Neuronal stem cell (in vitro differentiated cells): ENCODE measurements at places on chromosomes 7 and 10.

DNA sequence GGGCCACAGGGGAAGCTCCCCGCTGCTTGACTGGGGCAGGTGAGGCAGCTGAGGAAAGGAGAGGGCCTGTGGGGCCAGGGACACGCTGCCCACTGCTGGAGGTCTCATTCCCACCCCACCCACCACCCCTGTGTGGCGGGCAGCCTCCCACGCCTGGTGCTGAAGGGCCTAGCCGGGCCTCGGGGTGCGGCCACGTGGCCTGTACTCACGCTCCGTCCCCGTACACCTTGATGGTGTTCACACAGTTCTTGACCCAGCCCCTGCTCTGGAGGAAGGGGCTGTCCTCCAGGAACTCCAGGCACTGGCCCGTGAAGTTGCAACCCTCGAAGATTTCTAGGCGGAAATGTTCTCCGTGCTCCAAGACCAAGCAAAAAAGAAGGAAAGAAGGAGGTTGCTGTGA lies 4.0 kb downstream of the CRYGN start:
- H3K27ac ChIP-seq: no peak overlapping the region
- H3K4me1 ChIP-seq: peaks cover 10% of the 10 kb centered on the region
- DNase-seq: no peak
- H3K27me3 ChIP-seq: peaks cover 8% of the 10 kb centered on the region

DNA sequence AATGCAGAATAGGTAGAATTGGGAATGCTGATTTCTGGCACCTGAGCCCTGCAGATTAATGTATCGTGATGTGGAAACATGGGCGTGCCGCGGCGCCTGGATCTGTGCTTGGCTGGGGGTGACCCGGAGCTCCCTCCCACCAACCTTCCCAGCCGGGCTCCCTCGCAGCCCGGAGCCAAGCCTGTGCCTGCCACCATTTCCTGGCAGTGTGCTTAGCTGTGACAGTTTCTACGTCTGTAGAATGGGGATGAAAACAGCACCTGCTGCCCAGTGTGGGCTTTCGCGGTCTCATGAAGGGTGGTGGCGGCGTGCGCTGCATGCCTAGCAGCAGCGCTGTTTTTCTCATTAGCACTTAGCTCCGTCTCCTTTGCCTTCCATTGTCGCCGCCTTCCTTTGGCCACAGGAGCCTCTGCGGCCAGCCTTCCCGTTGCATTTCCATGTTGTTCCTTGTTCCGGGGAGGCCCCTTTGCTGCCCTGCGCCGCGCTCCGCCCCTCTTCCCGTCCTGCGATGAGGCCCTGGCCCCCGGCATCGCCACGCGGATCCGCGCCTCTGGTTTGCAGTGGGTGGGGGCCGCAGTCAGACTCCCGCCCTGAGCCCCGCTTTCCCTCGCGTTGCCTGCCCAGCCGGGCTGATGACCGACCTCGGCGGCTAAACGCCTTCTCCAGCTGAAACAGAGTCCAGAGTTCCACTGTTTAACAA lies 84.2 kb downstream of the CUL1 start:
- H3K27me3 ChIP-seq: no peaks in the 10 kb centered on the region
- no peak overlapping the region for H3K4me3 ChIP-seq
- DNase-seq: no peak
- no peak overlapping the region for H3K27ac ChIP-seq
- no peaks in the 10 kb centered on the region for H3K4me1 ChIP-seq
- H3K36me3 ChIP-seq: peaks cover 94% of the 10 kb centered on the region

- H3K27me3 ChIP-seq: peaks cover 12% of the 10 kb centered on the region
- no peak for DNase-seq
- peaks cover 10% of the 10 kb centered on the region for H3K4me1 ChIP-seq
- H3K36me3 ChIP-seq: peaks cover 1% of the 10 kb centered on the region
- H3K27ac ChIP-seq: no peak overlapping the region
Observed at GRCh38 chr7:107999779-108000560, 3.0 kb downstream of the LAMB1 start.

DNA sequence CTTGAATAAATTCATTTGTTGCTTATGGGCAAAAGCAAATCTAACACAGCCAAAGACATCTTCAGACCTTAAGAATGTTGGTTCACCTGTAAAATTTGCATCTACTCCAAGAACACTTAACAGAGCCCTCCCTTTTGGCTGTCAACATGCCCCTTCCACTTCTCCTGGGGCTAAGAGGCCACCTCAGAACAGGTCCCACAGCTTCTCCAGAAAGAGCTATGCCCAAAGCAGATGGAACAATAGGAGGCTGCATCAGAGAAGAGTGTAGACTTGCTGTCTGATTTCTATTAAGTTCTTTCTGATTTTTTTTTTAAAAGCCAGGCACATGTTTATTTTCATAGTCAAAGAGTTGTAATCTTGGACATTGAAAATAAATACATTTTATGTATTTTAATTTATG lies 26.1 kb upstream of the TRIL start:
- H3K4me3 ChIP-seq: no peak overlapping the region
- H3K27me3 ChIP-seq: no peaks in the 10 kb centered on the region
- H3K27ac ChIP-seq: peak overlapping the region; percentile 55
- no peaks in the 10 kb centered on the region for H3K36me3 ChIP-seq
- no peak for DNase-seq
- peaks cover 14% of the 10 kb centered on the region for H3K4me1 ChIP-seq

DNA sequence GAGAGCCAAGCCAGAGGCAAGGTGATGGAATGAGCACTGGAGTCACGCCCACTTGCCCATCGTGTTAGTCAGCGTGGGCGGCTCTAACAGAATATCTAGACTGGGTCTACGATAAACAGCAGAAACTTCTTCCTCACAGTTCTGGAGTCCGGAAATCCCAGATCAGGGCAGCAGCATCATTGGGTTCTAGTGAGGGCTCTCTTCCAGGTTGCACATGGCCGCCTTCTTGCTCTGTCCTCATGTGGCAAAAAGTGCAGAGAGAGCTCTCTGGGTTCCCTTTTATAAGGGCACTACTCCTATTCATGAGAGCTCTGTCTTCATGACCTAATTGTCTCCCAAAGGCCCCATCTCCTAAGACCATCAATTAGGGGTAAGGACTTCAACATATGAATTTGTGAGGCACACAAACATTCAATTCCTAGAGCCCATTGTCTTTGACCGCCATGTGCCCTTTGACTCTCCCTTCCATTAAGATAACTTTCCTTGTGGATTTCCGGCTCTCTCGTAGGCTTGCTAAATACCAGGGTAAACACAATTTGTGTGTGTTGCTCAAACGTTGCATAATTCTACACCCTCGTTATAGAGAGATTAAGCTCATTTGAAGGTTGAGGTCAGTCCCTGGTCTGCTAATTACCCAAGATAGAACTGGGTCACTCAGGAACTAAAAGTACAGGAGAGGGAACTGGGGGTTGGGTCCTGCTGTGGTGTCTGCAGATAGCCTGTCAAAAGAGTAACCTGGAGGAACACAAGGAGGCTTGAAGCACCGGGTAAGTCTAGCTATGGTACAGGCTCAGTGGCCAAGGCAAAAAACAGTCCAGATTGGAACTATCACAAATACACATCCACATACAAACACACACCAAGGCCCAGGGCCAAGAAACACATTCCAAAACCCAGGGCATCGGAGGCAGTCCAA lies 28.7 kb upstream of the USP6NL start:
- no peaks in the 10 kb centered on the region for H3K36me3 ChIP-seq
- peak overlapping the region; percentile 10 for H3K27ac ChIP-seq
- H3K4me3 ChIP-seq: no peak overlapping the region

DNA sequence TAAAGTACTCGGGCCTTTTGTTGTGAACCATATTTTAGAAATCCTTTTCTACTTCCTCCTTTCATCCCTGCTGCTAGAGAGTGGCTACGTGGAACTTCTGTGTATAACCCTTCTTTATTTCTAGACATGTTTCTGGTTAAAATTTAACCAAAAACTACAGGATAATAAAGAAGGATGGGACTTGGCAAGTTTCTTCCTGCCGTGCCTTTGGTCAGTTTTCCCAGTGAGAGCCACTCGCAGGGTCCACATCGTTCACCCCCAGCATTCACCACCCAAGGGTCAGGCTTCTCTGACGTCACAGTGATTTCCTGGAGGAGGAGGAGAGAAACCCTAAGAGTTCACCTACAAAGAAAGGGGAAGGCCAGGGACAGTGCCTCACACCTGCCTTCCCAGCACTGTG lies 45.4 kb downstream of the NKX6-2 start:
- H3K27me3 ChIP-seq: peaks cover 42% of the 10 kb centered on the region
- H3K4me3 ChIP-seq: no peak overlapping the region
- no peak overlapping the region for H3K27ac ChIP-seq

GRCh38 chr7:607938-608337 lies 88.3 kb upstream of the PDGFA start:
- H3K27me3 ChIP-seq: no peaks in the 10 kb centered on the region
- no peak overlapping the region for H3K4me3 ChIP-seq
- no peak overlapping the region for H3K27ac ChIP-seq
- H3K36me3 ChIP-seq: no peaks in the 10 kb centered on the region

- H3K36me3 ChIP-seq: no peaks in the 10 kb centered on the region
- no peak for DNase-seq
- H3K27ac ChIP-seq: no peak overlapping the region
- H3K27me3 ChIP-seq: no peaks in the 10 kb centered on the region
Observed at GRCh38 chr7:51054231-51054630, 262.4 kb downstream of the COBL start.

DNA sequence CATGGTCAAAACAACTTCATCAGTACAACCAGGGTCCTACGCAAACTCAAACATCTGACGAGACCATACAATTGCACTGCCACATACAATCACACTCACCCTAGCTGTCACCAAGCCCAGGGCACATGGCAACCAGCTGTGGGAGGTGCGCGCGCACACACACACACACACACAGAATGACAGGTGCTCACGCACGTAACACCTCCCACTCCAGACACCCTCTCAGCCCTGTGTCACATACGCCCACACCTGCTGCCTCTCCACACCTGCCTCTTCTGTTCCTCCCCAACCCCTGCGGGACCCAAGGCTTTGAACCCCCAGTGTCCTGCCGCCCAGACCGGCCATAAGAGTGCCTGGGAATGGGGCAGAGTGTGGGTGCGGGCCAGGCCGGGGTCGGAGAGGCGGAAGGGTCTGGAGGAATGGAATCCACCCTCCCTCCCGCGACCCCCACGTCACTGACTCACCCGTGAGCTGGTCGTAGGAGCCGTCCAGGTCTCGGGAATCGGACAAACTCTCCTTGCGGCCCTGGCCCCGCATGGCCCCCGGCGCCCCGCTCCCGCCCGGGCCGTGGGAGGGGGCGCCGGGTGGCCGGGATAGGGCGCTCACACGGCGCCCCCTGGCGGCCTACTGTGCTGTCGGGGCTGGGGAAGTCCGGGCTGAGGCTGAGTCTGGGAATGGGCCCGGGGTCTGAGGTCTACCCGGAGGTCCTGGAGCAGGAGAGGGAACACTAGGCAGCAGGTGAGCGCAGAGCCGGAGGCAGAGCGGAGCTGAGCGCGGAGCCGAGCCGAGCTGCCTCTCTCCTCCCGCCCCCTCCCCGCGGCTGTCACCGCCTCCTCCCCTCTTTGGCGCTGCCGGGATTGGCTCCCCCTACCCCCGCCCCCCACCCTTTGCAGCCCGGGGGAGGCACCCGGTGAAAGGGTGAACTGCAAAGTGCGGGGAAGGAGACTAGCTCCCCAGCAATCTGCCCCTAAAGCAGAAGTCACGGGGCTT lies at the start of gene KCNIP2:
Gene KCNIP2, minus strand, starts transcription at position 769 of the 990 bp plus-strand sequence. Its CDS starts 232 bp downstream, at position 537.
- DNase-seq: no peak
- H3K27ac ChIP-seq: no peak within 1 kb of the TSS
- H3K27me3 ChIP-seq: peaks cover 19% of the 10 kb centered on the region
- no peaks in the 10 kb centered on the region for H3K36me3 ChIP-seq

DNA sequence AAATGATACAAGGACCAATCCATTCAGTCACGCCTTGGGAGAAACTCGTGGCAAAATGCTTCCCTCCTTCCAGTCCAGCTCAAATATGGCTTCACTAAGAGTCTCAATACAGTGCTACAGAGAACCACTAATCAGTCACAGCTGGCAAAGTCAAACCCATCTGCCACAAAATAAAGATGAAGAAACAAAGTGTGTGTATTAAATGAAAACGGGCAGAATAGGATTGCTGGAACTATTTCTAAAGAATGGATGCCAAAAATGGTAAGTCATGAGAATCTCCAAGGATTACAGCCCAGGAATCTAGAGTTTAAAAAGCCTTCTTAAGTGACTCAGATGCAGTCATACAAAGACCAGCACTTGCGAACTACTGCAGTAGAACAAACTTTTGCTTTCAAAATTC lies 61.9 kb downstream of the CACUL1 start:
- peaks cover 59% of the 10 kb centered on the region for H3K36me3 ChIP-seq
- H3K4me3 ChIP-seq: no peak overlapping the region
- H3K27me3 ChIP-seq: no peaks in the 10 kb centered on the region
- H3K27ac ChIP-seq: no peak overlapping the region
- H3K4me1 ChIP-seq: peaks cover 3% of the 10 kb centered on the region
- DNase-seq: no peak

DNA sequence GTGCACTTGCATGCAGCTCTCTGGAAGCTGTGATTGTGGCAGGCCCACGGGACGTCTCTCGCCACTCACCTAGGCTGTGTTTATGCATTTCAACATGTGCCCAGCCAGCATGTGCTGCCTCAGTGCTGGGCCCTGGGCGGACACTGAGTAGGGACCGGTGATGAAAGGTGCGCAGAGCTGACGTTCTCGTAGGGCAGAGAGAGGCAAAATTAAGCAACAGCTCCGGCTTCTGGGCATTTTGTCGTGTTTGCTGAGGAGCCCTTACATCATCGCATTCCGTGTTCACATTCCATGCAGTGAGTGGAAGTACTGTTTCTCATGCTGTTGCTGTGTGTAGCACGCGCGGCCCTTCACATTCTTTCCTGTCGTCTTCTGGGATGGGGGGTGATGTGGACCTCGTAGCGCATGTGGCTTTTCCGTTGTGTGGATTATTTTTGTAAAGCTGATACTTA lies 50.5 kb downstream of the PRF1 start:
- no peak overlapping the region for H3K27ac ChIP-seq
- peaks cover 3% of the 10 kb centered on the region for H3K36me3 ChIP-seq
- H3K27me3 ChIP-seq: no peaks in the 10 kb centered on the region
- no peak for DNase-seq
- H3K4me1 ChIP-seq: no peaks in the 10 kb centered on the region

- no peak for DNase-seq
- H3K27ac ChIP-seq: no peak overlapping the region
- H3K27me3 ChIP-seq: no peaks in the 10 kb centered on the region
- no peak overlapping the region for H3K4me3 ChIP-seq
Observed at GRCh38 chr10:69201045-69201444, 19.1 kb upstream of the HKDC1 start.

- no peaks in the 10 kb centered on the region for H3K36me3 ChIP-seq
- H3K4me1 ChIP-seq: peaks cover 4% of the 10 kb centered on the region
- H3K4me3 ChIP-seq: no peak overlapping the region
- no peaks in the 10 kb centered on the region for H3K27me3 ChIP-seq
- H3K27ac ChIP-seq: no peak overlapping the region
- DNase-seq: no peak
Observed at GRCh38 chr7:70183278-70183677, 585.0 kb downstream of the AUTS2 start.
